Activated CD8-positive, alpha-beta memory T cell treated with anti-CD3 and anti-CD28 coated beads for 24 hours (primary cell): ENCODE measurements at places on chromosomes 1 and 21.

- no peak for DNase-seq
Measured at GRCh38 chr1:53256511-53257453, 18.5 kb upstream of the MAGOH start.

DNA sequence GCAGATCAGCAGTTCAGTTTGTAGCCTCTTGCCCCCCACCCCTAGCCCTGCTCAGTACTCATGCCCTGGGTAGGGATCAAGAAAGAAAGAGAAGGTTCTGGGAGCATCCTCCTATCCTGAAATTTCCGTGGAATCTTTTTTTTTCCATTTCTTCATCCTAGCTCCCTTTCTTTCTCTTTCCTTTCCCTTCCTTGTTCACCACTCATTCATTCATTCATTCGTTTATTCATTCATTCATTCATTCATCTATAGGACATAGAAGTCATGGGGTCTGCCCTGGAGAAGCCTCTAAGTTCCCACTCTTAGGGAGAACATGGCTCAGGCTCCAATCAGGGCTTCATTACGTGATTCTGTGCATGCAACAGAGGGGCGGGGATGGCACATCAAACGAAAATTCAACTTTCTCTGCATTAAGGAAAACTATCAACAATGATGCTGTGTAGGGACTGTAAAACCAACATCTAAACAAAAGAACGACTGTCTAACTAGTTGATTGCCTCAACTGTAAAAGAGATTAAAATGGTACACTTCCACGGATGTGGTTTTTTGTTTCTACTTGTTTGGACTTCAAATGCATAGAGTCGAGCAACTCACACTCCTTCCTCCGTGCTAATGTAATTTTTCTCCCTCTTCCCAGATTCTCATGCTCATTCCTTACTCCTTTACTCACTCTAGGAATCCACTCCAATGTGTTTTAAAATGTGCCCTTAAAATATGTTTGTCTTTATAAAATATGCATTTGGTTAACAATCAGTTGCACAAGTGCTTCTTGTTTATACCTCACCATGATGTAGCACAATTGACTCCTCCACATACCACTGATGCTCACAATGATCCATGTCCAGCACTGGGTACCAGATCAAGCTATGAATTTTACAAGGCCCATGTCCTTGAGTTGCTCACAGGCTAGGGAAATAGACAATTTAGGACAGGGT, 101.2 kb upstream of the SLC2A1 start:
- DNase-seq = peak; percentile 9

- no peak for DNase-seq
Measured at GRCh38 chr1:113692824-113693431, 66.4 kb downstream of the PHTF1 start.

DNA sequence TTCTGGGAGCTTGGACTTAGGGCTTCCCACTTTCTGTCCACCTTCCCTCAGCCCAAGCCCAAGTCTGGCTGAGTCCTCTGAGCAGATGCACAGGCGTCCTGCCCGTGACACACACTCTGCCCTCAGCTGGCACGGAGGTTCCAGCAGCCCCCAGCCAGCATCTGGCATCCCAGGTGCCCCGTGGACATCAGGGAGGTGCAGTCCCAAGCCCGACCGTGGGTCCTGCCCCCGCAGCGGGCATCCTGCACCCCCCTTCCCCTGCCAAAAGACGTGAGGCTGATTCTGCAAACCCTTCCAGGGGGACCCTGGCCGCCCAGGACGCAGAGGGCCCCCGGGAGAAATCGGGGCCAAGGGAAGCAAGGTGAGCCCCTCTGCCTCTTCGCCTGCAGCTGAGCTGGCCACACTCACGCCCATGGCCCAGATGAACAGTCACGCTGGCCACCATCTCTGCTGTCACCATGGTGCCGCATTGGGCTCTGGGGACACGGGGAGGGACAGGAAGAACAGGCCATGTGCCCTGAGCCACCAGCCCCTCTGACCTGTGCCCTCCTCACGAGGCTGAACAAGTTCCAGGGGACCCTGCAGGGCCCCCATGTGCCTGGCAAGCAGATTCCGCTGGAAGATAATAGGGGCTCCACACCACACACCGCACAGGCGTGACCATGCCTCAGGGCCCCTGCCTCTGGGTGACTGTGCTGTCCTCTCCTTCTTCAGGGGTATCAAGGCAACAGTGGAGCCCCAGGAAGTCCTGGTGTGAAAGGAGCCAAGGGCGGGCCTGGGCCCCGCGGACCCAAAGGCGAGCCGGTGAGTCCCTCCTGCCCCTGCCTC, 20.6 kb downstream of the COL6A2 start:
- no peak for DNase-seq

- DNase-seq = no peak
Measured at GRCh38 chr1:71080230-71080738, 551 bp downstream of the ZRANB2 start.

DNA sequence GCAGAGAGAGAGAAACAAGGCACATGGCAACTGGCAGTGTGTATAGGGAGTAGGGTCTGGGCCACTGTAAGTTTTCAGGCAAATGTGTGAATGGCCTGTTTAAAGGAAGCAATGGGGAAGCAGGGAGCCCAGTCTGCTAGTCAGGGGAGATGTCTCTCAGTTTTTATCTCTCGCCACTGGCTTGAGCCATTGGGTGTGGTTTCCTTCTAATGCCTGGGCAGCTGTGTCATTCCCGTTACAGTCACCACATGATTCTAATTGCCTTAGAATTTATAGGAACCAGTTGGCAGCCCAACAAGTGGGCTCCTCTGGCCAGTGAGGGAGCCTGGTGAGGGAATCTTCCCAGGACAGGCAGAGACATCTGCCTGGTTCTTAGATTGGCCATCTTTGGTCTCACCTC, 182.4 kb downstream of the DISC1 start:
- no peak for DNase-seq

DNA sequence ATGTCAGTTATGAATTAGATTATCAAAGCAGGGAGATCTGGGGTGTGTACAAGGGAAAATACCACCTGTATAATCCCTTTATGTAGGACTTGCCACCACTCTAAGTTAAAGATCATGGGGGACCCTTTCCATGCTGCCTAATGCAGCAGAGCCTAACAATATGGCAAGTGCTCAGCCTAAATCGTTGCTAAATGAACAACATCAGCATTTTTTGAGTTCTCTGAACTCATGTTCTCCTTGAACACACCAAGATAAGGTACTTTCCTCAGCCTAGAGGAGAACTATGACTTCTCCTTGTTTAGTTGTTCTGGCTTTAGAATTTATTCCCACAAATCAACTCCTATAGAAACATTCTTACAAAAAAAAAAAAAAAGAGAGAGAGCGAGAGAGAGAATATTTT, 177.0 kb downstream of the DUSP10 start:
- no peak for DNase-seq

- no peak for DNase-seq
Measured at GRCh38 chr1:12245116-12245515, 15.3 kb downstream of the VPS13D start.

DNA sequence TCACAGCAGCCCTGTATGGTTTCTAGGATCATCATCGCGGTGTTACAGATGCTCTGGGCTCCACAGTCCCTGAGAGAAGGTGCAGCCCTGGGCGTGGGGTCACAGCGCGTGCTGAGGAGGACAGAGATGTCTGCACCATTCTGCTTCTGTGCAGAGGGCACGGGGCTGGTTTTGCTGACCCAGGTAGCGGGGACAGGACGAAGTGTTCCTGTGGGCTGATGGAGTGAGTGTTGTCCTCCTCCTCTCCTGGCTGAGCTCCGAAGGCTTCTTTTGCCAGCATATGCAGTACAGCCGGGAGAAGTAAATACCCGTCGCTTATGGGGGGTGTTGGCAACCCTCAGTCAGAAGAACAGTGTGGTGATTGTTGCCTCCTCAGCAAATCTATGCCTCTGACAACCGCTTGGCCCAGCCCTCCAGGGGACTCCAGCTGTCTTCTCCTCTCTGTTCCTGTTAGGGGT, 101.5 kb downstream of the DDX20 start:
- no peak for DNase-seq

DNA sequence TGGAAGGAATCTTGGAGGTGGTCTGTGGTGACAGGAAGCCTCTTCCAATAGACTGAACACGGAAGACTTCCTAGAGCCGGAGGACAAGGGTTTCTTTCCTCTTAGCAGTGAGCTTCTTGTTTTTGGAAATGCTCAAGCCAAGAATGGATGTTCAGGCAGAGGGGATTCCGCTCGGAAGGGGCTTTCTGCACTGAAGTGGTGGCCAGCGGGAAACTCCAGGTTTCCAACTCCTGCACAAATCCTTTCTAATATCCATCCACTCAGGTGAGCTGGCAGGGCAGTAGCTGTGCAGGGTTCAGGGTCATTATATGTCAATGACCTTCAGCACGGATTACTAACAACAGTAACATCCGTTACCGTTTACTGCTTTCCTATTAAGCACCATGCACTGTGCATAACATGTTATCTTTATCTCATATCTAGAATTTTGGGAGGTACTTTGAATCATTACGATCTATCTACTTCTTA, 573 bp upstream of the CPT2 start:
- DNase-seq = no peak

- no peak for DNase-seq
Measured at GRCh38 chr1:24586119-24586518, 30.2 kb downstream of the NCMAP start.

DNA sequence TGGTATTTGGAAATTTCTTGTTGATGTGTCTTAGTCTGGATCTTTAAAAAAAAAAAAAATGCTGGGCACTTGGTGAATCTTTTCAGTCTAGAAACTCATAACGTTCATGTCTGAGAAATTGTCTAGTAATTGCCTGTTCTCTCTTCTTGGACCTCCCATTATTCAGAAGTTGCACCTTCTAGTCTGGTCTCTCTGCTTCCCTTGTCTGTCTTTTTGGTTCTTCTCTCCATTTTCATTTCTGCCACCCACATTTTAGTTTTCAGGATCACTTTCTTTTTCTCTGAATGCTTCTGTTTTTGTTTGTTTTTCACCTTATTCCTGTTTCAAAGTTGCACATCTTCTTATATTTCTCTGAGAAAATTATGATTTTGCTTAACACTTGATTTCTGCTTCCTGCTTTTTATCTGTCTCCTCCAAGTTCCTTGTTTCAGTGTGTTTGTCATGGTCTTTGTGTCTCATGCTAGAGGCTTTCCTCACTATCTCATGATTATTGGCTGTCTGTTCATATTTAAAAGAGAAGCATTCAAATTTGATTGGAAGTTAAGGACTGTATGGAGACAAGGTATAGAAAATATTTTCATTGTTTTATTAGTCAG, 21.3 kb downstream of the BACE2 start:
- DNase-seq = no peak

- DNase-seq = no peak
Measured at GRCh38 chr1:35443768-35444518, 113.3 kb downstream of the KIAA0319L start.

GRCh38 chr1:152901631-152902030, 6.7 kb upstream of the IVL start:
- DNase-seq = no peak

DNA sequence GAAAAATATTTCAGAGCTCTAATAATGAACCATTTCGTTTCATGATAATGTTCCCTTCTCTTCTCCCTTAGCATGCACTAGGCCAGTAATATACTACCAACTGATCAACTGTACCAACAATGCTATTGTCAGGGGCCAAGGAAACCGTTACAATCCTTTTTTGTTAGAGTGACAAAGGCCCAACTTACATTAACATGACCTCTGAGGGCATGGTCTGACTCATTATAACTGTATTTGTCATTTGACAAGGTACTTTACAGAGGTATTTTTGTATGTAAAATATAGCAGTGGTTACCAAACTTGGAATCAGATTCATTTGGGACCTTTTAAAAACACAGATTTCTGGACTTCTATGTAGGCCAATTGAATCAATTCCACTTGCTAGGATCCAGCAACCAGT, 102.6 kb upstream of the RRP15 start:
- DNase-seq = no peak

- DNase-seq = no peak
Measured at GRCh38 chr1:108016451-108016920, 51.5 kb upstream of the VAV3 start.

DNA sequence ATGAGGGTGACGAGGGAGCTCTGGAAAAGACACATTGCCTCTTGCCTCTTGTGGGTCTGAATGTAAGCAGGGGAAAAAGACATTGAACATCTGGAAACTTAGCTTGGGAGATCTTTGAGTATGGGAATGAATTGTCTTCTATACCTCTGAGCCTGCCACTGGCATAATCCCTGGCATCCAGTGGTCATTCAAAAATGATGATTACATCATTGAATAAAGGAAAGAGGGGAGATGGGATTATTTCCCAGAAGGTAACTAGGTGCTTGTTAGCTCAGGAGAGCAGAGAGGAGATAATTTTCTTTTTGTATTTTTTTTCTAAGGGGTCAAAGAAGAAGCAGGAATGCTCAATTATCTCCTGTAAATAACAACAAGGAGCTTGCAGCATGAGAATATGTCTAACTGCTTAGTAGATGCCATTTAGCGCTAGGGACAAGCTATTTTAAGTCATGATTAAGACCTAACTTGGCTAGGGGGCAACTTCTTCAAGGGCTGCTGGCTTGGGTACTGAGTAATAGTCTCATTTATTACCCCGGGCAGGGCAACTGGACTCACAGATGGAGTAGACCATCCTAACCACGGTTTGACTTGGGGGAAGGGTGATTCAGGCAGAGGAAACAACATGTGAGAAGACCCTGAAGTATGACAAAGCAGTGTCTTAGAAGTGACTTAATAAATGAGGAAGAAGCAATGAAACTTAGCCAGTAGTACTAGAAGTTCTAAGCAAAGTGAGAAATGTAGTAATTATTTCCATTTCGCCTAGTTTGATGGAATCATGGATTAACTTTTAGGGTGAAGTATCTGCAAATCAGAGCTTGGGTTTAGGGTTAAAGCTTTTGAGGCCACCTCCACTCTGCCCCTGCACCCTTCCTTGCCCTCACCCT, 11.0 kb upstream of the XCL2 start:
- DNase-seq = no peak

GRCh38 chr21:33984021-33984481, 68.4 kb upstream of the ATP5PO start:
- no peak for DNase-seq
